ENCODE measurements at places on chromosomes 13 and 19.

GRCh38 chr13:85537601-85538000 lies 261.6 kb downstream of the SLITRK6 start:
- DNase-seq: no peak

- DNase-seq: no peak
These were observed 474 bp upstream of the FAM174C start for GRCh38 chr19:1274852-1275259.

- no peak for DNase-seq
These were observed 1362.0 kb downstream of the PCDH9 start for GRCh38 chr13:65868099-65868498.

- peak; percentile 56 for DNase-seq
These were observed at the start of gene TEAD2 for GRCh38 chr19:49362048-49362928. TSS of gene TEAD2 (minus strand) at chr19:49362416. CDS start at chr19:49360075, 2,341 bp downstream.

DNA sequence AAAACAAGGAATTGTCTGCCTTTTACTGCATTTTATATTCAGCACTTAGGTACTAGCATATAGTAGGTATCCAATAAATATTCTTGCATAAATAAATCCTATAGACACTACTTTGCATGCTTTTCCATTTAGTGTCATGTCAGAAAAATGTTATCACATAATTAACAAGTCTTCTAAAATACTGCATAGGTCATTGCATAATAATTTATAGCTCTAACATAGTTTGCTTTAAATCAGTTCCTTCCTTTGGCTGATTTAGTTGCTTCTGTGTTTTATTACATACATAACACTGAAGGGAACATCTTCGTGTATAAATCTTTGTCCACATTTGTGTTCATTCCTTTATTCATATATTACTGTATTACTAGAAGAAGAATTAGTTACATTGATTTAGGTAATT lies 36.2 kb downstream of the WASF3 start:
- DNase-seq: no peak

- DNase-seq: peak; percentile 89
These were observed 59.0 kb downstream of the WDFY2 start for GRCh38 chr13:51643105-51643881.

- no peak for DNase-seq
These were observed 90.1 kb downstream of the ANKRD10 start for GRCh38 chr13:110824702-110825300.

DNA sequence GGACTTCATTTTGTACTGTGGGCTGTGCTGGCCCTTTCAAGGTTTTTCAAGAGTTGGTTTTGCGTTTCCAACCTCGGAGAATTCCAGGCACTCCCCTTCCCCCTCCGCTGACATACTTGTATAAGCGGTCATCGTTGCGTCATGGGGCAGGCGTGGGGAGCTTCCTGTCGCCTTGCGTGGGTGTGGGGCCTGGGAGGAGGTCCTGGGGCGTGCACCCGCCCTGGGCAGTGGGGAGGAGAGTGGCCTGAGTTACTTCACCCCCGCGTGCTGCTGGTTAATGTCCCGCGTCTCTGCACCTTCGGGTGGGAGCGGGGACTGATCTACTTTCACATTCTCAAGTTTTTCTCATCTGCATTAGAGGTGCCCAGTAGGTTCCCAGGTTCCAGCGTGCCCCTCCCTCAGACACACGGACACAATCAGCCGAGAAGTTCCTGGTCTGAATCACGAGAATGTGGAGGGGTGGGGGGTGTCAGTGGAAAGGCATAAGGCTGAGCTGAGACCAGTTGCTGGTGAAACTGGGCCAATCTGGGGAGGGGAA lies 4.1 kb downstream of the IER2 start:
- peak; percentile 92 for DNase-seq

- DNase-seq: no peak
These were observed 2.7 kb downstream of the MYO9B start for GRCh38 chr19:17078036-17078919.

DNA sequence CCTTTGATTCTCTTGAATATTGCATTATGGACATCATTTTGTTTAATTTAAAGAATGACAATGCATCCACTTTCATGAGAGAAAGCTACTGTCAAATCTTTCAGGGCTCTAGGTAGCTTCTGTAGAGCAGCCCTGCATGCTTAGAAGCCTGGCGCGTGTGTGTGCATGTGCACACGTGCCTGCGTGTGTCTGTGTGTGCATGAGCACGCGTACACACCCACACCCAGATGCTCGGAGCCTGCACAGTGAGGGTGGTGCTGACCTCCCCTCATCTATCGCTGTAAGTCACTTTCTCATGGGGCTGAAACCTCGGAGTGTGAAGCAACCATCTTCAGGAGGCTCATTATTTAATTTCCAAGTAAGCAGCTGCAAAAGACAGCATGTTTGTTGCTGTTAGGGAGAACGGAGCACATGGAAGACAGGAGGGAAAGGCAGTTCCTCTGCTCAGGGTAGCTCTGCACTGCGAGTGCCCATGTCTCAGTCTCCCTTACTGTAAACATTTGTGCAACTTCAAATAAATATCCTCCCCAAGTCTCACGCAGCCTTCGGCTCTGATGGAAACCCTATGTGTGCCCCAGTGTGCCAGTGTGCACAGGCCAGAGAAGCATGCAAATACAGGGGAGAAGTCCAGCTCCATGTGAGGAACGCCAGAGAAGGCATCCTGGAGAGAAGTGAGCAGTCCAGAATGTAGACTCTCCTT lies 22.8 kb downstream of the TSHZ3 start:
- DNase-seq: no peak

- DNase-seq: peak; percentile 96
These were observed 9.3 kb downstream of the EPHX3 start for GRCh38 chr19:15222738-15223648.

Data from astrocyte of the spinal cord (primary cell).